A549 treated with DMSO at 1 μM for 4 hours (cell line): ENCODE measurements at places on chromosomes 2 and 18. TPM values are rescaled to one million over a fixed set of nuclear protein-coding genes. Genes with fewer than 3 reads are reported as not detected.

BCL11A gene
- total RNA-seq, result 0.03 to 0.14 TPM (median 0.04 TPM) in 4 of 5 replicates, not detected in the other

SPC25 gene
- total RNA-seq, result 16.7 to 21.9 TPM (median 20.7 TPM) in 5 replicates

CAPN14 gene
- total RNA-seq, result 0.03 to 0.07 TPM (median 0.05 TPM) in 4 of 5 replicates, not detected in the other

ECEL1 gene
- 0.14 to 0.30 TPM (median 0.17 TPM) in 4 of 5 replicates, not detected in the other for total RNA-seq

CNDP1 gene
- total RNA-seq, result not detected in 5 replicates

ADGRF3 gene
- total RNA-seq, result 0.03 to 0.13 TPM (median 0.10 TPM) in 5 replicates

CCDC148 gene
- 0.13 to 0.55 TPM (median 0.38 TPM) in 5 replicates for total RNA-seq

EPAS1 gene
- total RNA-seq, result 97.2 to 112 TPM (median 110 TPM) in 5 replicates

CABLES1 gene
- total RNA-seq, result 11.3 to 14.6 TPM (median 12.6 TPM) in 5 replicates
